NCI-H446 treated with DMSO at 0.1 percent for 48 hours (cell line): ENCODE measurements at places on chromosomes 13 and 19.

DNA sequence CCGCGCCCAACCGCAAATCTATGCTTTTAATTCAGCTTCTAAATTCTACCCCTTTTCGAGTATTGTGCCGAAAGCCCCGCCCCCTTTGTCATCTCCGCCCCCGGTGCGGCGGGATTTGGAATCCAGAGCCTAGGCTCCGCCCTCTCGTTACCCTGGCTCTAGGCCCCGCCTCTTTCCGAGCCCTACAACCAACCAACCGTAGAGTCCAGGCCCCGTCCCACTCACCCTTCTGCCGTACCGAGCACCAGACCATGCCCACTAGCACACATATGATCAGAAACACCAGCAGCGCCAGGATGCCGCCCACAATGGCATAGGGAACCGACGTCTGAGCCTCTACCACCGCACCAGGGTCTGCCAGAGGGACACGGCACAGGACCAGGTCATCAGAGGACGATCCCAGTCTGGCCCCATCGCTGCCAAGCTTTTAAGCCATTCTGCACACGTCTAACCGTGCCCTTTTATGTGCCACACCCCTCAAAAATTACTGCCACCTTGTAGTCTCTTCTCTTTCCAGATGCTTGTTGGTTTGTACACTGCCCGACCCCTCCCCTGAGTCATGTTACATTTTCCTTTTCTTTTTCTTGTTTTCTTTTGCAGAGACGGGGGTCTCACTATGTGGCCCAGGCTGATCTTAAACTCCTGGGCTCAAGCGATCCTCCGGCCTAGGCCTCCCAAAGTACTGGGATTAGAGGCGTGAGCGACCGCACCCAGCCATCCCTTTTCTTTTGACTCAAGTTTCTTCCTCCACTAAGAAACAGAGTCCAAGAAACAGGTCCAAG, 4.7 kb upstream of the ZNF428 start:
- DNase-seq = no peak

- no peak for DNase-seq
These were observed 245.0 kb downstream of the KLF5 start for GRCh38 chr13:73303851-73304250.

GRCh38 chr13:99432609-99433542, 68.4 kb upstream of the TM9SF2 start:
- no peak for DNase-seq

- no peak for DNase-seq
These were observed 63.5 kb downstream of the TSHZ3 start for GRCh38 chr19:31285744-31286143.

- DNase-seq = no peak
These were observed 4.3 kb upstream of the ZNF497 start for GRCh38 chr19:58366585-58367430.

GRCh38 chr13:83883061-83883523, 818 bp upstream of the SLITRK1 start:
- DNase-seq = no peak

DNA sequence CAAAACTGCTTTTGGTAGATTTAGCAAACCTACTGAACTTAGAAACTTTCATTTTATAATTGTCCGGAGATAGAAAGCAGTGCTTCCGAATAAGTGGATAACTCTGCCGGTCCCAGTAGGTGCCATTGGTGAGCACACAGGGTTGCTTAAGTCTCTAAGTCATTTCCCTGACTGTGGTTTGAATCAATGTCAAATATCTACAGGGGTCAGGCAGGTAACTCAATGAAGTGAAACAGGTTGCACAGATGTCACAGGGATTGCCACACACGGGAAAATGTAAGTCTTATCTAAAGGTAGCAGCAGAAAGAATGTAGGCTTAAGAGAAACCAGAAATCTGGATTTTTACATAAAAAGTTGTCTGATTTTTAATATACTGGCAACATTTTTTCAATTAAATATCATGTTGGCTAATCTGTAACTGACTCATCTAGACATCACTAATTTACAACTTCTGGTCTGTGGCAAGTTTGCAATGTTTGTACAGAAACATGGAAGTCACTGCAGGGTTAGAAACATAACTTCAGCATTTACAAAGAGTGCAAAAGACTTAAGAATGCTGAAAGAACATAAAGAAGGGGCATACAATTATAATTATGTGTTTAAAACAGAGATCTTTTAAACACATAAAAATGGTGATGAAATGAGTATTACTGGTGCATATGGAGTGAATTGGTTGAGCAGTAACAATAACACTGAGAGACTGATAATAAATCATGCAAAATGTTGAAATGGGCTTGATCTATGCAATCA, 14.3 kb upstream of the LRRC63 start:
- no peak for DNase-seq

DNA sequence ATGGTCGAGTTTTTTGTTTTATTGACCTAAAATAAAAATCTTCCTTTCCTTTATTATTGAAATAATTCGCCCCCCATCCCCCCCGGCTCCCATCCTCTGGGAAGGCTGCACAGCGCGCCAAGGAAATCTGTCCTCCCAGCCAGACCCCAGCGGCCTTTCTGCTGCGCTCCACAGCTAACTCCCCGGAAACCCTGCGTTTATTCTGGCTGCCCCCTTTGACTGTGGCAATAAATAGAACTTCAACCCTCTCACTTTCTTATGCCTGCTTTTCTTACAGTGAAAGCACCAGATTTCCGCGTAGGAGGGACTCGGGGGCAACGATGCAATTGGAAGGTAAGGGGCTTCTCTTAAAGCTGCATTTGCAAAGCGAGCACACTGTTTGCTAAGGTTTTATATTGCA, 9.7 kb upstream of the C19orf12 start:
- DNase-seq = no peak

GRCh38 chr13:21590231-21590630, 13.7 kb downstream of the MICU2 start:
- no peak for DNase-seq

- DNase-seq = no peak
These were observed 1.8 kb upstream of the NOVA2 start for GRCh38 chr19:45975306-45976070.

DNA sequence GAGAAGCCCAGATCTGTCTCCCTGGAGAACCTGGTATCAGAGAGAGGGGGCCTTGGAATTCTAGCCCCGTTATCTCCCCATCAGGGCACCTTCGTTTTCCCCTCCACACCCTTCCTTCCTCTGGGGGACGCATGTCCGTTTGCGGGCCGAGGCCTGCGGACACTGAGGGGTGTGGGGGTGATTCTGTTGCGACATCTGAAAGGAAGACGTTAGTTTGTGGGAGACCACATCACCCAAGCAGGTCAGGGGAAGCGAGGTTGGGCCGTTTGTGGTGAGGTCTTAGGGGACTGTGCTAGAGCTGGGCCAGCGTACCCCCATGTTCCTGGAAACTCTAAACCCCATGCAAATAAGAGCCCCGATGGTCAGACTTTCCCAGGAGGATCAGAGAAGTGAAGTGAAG, 3.7 kb upstream of the HSH2D start:
- DNase-seq = no peak

- no peak for DNase-seq
These were observed 5.6 kb upstream of the ERFL start for GRCh38 chr19:41933693-41934426.

DNA sequence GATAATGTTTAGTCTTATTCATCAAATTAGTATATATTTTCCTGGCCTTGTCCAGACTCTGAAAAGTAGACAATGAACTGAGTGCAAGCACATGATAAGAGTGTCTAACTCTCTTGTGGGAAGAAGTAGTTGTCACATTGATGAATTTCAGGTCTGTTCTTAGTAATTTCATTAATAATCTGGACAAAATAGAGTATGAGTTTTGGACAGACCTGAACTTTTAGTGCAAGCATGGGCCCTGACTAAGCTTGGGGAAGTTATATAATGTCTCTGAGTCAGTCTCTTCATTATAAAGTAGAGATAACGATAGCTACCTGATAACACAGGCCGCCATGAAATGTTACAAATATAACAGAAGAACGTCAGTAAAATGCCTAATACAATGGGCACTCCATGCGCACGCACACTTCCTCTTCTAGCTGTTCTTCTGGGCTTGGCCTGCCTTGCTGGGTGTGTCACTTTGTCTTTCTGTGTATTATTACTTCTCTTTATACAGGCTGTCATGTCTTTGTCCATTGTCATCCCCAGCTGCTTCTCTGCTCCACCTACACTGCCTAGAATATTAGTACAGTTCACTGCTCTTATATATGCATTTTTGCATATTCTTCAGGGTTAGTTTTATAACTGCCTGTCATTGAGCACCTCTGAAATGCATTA, 129.1 kb upstream of the HTR2A start:
- DNase-seq = no peak

DNA sequence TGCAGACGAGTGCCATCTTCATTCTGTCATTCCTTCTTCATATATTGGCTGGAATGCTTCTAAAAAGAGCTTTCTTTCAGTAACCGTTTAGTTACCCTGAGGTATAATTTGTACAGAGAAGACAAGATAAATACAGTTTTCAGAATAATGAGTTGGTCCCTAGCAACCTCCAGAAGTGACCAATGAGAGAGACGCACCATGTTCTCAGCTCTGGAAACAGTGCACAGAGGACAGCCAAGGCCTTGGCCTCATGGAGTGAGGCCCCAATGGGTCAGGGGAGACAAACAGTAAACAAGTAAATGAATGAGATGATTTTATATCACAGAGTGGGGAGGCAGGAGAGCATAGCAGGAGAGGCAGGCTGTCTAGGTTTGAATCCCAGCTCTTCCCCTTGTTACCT, 90.7 kb downstream of the DPF1 start:
- DNase-seq = no peak

- no peak for DNase-seq
These were observed 8.5 kb downstream of the SPACA6 start for GRCh38 chr19:51701468-51702100.

GRCh38 chr19:34733266-34733745, 737 bp upstream of the ZNF181 start:
- peak; percentile 62 for DNase-seq

- DNase-seq = no peak
These were observed 20.5 kb upstream of the STRN4 start for GRCh38 chr19:46766569-46767317.
